ENCODE measurements at places on chromosomes 3 and 15.

DNA sequence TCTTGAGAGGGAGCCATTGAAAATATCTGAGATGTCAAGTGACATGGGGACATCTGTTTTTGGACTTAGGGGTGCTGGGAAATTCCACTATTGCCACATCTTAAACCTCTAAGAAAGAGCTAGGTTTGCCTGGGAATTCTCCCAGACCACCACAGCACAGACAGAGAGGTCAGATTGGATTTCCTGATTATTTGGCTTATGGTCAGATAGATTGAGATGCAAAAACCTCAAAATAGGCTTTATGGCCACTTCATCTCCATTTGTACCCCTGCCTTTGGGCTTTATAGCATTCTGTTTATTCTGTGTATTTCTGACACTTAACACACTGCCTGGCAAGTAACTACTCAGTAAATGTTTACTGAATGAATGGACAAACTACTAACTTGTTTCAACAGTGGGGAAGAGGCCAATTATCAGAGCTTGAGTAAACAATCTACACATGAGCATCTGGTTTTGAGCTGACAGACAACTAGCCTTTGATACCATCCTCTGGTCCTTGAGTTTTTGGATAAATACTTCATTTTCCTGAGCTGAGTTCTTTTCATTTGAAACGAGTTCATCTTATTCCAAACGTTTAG, 81.8 kb downstream of the TP63 start:
- DNase-seq, result no peak

DNA sequence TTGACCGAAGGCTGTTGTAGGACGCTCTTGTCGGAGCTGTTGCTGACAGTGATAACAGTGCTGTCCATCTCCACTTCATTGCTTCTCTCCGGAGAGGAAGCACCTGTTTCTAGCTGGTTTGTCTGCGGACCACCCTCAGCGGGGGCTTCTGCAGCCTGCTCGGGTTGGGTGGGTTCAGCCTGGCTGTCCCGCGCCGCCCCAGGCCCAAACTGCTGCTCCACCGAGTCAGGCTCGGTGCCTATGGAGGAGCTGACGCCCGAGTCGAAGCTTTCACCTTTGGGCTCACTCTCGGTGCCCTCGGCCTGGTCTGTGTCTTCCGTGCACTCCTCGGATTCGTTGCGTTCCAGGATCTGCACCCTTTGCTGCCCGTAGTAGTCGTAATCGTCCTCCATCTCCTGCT, 56.9 kb downstream of the TIGIT start:
- DNase-seq, result no peak

DNA sequence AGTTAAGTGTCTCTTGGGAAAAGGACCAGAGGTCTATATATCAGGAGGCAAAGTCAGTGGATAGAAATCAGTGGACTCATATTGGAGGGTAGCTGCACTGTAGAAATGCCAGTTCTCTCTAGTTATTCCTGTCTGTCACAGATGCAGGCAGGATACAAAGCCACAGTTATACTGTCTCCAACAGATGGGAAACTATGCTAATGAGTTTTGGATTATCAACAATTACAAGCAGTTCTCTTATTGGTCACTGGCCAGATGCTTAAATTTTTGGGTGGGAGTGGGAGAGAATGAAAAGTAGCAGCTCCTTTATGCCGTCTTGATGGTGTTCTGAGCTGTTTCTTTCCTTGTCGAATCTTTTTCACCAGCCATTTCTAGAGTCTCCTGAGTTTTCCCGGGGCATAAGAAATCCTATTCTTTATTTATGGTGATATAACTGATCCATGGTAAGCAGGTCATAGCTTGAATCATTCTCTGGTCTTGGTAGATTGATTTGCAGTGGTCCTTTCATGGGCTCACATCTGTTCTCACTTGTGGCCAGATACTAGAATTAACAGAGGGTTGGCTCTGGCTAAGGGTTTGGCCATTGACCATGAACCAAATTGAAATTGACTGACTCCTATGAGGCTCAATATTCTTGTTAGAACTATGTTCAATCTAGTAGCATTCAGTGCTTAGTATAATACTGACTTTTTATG, 44.6 kb upstream of the RBMS3 start:
- no peak for DNase-seq

GRCh38 chr3:9401986-9402385, 4.6 kb downstream of the SETD5 start:
- no peak for DNase-seq

GRCh38 chr3:171508206-171508605, 48.0 kb upstream of the TNIK start:
- no peak for DNase-seq

GRCh38 chr3:47646362-47646761, 67.7 kb upstream of the CSPG5 start:
- no peak for DNase-seq

GRCh38 chr3:24229468-24230221, 265.0 kb downstream of the THRB start:
- no peak for DNase-seq

- DNase-seq, result no peak
Measured at GRCh38 chr3:72844436-72844993, 3.7 kb downstream of the SHQ1 start.

DNA sequence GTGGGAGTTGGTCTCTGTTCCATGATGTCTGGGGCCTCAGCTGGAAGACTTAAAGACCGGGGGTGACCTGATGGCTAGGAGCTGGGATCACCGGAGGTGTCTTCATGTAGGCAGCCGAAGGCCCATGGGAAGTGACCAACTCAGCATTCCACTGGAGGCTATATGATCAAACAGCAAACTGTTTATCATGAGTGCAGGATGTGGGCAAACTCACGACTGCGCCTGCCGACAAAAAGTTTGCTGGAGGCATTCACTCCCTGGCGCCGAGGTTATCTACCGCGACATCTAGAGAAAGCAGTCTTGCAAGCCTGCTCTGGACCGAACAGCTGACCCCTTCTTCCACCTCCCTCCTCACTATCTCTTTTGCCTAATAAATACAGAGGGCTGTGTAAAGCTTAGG, 62.7 kb upstream of the NR2C2 start:
- DNase-seq, result no peak

DNA sequence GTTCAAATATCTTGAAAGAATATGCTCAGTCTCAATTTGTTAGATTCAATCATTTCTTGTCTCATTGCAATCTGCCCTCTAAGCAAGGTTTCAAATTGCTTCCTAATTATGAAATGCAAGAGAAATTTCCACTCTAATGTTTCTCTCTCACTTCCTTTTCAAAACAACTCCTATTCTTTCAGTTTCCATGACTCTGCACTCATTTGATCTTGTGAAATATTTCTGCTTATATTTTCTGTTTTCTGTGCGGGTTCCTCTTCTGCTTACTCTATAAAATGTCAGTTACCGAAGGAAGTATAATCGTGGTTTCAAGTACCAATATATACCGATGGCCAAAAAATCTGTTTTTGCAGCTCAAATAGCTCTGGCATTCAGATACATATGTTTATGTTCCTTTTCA, 521.9 kb upstream of the NAALADL2 start:
- DNase-seq, result no peak

DNA sequence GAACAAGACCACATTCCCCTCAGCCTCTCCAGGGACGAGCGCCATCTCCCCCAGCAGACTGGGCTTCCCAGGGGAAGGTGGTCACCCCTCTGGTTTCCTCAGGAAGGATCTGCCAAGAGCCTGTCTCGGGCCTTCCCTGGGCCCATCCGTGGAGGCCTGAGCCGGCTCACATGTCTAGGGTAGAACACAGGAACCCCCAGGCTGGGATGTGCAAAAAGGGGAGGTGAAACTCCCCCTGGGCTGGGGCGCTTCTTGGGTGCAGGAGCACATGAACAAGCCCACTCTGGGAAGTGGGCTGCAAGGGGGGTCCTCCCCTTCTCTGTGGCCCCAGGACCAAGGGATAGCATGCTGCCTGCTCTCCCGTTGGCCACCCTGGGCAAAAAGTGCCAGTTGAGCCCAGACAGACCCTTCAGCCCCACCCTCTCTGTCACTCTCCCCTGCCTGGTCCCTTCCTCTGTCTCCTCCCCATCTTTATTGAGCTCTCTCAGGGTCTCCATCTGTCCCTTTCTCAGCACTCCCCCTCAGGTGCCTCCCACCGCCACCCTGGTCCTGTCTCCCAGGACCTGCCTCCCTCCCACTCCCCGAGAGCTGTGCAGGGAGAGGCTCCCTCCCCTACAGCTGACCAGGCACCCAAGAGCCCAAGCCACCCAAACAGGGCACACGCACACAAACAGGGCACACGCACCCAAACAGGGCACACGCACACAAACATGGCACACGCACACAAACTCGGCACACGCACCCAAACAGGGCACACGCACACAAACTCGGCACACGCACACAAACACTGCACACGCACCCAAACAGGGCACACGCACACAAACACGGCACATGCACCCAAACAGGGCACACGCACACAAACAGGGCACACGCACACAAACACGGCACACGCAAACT, 864 bp downstream of the SEMA3G start:
- DNase-seq, result no peak

DNA sequence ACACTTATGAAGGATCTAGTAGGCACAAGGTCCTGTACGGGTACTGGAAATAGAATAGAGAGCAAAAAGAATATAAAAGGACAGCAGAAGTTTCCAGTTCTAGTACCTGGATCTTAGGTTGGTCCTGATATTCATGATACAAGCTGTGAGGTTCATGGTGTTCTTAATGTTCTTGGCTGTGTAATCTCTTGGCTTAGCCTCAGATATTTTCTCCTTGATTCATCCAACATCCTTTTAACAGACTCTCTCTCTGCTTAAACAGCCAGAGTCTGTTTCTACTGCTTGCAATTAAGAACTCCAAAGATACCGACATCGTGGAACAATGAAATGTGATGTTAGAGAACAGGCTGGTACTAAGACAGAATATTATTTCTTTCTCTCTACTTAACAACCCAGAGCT, 49.9 kb downstream of the CNTN3 start:
- no peak for DNase-seq

DNA sequence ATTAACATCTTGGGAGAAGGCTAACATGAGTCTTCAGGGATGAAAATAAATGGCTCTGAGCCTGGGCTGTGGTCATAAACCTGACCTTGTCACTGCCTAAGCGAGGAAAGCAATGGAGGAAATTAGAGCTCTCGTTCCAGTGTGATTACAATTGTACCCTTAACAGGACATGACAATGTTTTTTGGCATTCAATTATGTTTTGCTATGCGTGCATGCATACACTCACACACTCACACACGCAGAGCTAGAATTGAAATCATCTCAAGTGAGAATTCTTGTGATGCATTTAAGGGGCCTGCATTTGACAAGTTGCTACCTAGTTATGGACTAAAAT, 24.1 kb downstream of the ZNF80 start:
- DNase-seq, result no peak

GRCh38 chr3:57816471-57817095, 60.5 kb downstream of the SLMAP start:
- no peak for DNase-seq

DNA sequence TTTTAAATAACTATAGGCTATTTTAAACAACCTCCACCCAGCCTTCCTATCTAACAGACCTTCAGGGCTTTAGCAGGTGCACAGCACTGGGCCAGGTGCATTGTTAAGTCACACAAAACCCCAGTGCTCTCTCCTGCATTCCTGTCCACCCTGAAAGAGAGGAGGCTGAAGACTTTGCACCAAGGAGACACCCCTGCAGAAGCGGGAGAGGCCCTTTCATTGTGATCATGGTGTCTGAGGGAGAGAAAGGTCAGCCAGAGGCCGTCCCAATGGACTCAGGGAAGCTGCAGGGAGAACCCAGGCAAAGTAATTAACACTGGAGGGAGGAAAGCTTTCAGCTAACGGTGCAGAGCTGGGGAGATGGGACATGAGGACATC, 5.2 kb downstream of the LRIG1 start:
- DNase-seq, result no peak

DNA sequence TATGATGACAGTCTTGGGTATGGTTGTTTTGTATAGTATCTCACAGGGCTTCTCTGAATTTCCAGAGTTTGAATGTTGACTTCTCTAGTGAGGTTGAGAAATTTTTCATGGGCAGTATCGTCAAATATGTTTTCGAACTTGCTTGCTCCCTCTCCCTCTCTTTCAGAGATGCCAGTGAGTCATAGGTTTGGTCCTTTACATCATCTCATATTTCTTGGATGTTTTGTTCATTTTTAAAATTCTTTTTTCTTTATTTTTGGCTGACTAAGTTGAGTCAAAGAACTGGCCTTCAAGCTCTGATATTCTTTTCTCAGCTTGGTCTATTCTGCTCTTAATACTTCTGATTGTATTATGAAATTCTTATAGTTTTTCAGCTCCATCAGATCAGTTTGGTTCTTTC, 282.3 kb upstream of the NECTIN3 start:
- DNase-seq, result no peak

- DNase-seq, result no peak
Measured at GRCh38 chr3:5569152-5569551, 381.6 kb downstream of the EDEM1 start.

- no peak for DNase-seq
Measured at GRCh38 chr3:126983276-126983652, 349 bp downstream of the PLXNA1 start.

- DNase-seq, result no peak
Measured at GRCh38 chr3:50393061-50393460, 33.7 kb upstream of the TMEM115 start.

- no peak for DNase-seq
Measured at GRCh38 chr15:26850161-26850560, 16.7 kb upstream of the GABRA5 start.

DNA sequence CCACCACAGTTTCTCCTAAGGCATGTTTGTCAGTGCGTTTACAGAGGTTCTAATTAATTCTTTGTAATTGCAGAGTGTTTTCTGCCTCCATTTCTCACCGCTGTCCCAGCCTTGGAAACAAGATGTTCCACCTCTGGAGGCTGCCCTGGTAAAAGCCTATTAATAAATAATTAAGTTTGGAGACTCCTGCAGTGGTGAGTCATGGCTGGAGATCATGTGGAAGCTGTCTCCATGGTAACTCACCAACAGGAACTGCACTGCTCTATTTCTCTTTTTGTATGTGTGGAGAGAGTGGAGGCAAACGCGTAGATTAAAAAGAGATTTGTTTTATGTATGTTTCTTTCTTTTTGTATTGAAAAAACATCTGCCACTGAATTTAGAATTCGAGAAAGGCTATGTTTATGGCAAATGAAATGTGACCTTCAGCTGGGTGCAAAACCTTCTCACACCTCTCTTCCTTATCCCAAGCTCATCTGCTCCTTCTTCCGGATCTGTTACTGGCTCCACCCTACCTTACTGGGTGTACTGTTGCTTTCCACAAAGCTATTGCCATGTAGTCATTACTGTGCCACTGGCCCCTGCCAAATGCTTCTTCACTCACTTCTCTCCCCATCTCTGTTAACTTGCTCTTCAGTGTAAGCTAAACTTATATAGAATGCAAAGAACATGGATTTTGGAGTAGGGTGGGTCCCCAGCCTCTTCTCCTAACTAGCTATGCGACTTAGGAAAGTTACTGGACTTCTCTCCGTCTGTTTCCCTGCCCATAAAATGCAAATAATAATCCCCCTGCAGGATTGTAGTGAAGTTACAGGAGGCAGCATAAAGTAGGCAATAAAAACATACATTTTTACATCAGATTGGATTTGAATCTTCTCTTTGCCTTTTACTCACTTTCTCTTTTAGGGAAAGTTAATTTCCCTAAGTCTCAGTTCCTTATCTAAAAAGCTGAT, 778.5 kb downstream of the NTRK3 start:
- no peak for DNase-seq
